ENCODE measurements at places on chromosomes 6 and 20. TPM values are rescaled to one million over a fixed set of nuclear protein-coding genes. Genes with fewer than 3 reads are reported as not detected.

DNA sequence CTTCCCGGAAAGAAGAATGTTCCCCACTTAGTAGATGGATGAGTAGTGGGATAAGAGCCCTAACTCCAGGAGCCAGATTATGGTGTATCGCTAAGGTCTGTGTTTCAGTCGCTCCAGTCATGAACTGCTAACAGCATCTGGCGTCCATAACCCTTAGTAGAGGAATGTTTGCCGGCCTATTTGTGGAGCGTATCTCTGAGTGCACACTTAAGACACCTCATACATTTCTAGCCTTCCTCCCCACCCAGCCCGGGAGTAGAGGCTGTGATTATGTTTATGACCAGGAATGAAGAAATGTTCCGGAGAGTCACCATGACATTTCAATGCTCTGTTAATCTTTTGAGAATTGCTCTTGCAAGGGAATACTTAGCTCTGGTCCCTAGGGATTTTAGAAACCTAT is 251.1 kb upstream of the SOX4 start:
- no peak for DNase-seq

DNA sequence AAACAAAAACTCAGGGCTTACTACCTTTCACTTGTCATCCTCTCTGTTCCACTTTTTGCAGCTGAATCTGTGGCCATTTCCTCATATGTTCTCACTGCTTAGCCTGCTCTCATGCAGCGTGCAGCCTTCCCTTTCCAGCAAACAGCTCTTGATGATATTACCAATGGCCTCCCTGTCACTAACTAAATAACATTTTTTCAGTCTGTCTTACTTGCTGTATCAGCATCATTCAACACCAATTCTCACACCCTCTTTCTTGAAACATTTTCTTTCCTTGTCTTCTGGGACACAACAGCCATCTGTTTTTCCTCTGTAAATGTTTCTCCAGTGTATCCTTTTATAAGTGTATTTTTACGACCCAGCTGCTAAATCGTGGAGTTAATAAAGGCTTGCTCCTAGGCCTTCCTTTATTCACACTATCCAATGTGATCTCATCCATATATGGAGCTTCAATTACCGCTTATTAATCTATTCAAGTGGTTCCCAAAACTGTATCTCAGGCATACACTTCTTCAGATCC is 523.6 kb upstream of the RNF217 start:
- DNase-seq: peak; percentile 77

DNA sequence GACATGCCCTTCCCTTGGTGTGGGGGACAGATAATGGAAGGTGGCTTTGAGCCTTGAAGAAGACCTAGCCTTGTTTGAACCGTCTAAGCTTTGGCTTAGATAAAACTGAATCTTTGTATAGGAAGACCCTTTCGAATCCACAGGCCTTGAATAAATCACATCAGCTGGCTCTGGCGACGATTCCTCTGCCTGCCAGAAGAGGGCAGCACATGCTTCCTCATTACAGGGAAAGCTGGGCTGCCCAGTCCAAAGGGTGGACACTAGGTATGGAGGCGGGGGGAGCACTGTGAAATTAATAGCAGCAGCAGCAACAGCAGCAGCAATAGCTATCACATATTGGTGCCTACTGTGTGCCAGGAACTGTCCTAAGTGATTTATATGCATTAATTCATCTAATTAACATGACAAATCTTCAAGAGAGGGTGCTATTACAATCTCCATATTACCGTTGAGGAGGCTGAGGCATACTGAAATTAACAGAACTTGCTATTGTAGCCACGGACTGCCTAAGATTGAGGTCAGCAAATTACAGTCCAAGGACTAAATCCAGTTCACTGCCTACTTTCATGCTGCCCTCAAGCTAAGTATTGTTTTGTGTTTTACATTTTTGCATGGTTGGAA is 85.1 kb downstream of the CLIC5 start:
- peak; percentile 65 for DNase-seq

DNA sequence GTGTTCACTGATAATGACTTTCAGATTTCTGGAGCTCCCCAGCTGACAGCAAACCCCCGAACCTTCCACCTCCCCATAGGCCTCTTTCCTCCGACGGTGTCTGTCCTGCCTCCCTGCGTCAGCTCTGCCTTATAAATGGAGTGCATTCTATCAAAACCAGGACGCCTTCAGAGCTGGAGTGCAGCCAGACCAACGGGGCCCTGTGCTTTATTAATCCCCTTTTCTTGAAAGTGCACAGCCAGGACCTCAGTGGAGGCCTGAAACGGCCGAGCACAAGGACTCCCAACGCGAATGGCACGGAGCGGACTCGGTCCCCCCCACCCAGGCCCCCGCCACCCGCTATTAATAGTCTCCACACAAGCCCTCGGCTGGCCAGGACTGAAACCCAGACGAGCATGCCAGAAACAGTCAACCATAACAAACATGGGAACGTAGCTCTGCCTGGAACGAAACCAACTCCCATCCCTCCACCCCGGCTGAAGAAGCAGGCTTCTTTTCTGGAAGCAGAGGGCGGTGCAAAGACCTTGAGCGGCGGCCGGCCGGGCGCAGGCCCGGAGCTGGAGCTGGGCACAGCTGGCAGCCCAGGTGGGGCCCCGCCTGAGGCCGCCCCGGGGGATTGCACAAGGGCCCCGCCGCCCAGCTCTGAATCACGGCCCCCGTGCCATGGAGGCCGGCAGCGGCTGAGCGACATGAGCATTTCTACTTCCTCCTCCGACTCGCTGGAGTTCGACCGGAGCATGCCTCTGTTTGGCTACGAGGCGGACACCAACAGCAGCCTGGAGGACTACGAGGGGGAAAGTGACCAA is 42.3 kb upstream of the NAA20 start:
- DNase-seq: peak; percentile 97

DNA sequence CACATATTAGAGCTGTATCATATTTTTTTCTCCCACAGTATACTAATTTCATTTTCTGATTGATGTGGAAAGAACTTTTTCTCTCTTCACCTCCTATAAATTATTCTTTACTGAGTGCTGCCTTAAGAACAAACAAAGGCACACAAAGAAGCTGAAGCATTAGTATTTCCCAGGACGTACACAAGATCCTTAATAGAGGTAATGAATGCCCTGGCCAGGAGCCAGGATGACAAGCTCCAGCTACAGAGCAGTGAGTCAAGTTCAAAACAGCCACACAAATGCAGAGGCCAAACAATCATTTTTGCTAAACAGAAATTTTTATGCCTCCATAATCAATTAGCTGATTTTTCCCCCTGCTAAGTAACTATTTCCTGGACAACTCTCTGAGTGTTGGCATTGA is 639.6 kb downstream of the EPHA7 start:
- DNase-seq: peak; percentile 79

- DNase-seq: no peak
These were observed 20.0 kb downstream of the CDK19 start for GRCh38 chr6:110795271-110795670.

GRCh38 chr6:139713900-139714506 is 339.6 kb upstream of the CITED2 start:
- DNase-seq: no peak

DNA sequence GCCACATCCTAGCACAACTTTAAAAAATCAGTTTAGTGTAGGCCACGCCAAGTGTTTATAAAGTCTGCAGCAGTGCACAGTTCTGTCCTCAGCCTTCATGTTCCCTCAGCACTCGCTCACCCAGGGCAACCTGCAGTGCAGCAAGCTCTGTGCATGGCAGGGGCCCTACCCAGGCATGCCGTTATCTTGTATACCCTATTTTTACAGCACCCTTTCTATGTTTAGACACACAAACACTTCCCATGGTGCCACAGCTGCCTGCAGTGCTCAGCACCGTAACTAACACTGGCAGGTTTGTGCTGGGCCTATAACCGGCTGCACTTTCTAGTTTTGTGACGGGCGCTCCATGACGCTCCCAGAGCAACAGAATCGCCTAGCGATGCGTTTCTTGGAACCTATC is 43.8 kb downstream of the ZBTB46 start:
- DNase-seq: peak; percentile 44

DNA sequence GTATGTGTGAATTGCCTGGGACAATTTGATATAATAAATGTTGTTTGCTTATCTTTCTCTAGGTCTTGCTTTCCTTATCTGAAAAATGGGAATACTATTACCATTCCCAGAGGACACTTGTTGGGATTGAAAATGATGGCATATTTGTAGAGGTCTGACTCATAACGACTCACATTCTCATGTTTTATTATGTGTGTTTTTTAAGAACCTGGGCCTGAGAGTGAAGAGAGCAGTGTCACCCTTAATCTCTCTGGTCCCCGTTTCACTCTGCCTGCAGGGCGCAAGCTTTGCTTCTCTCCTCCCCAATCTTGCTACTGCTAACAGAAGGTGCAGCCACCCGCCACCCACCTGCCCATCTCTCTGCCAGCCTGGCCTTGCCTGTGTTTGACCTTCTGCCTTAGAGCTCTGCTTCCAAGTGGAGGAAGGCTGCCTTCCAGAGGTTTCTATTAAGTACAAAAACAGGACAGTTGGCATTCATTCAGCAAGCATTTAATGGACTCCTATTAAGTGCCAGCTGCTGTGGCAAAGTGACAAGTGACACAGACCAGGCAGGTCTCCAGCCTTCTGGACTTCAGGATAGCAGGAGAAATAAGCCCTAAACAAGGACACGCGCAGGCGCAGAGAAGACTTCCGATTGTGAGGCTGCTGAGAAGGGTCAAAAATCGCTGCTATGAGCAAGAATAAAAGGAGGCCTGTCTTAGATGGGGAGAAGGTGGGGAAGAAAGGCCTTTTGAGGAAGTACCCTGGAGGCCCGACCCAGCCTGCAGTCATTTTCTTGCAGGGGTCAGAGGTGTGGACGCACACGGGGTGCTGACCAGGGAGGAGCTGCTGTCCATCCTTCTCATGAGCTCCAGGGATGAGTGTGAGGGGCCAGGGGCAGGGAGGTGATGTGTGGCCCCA is 112.5 kb downstream of the JPH2 start:
- peak; percentile 23 for DNase-seq

- peak; percentile 45 for DNase-seq
These were observed 142.2 kb upstream of the ARID1B start for GRCh38 chr6:156634951-156635371.

DNA sequence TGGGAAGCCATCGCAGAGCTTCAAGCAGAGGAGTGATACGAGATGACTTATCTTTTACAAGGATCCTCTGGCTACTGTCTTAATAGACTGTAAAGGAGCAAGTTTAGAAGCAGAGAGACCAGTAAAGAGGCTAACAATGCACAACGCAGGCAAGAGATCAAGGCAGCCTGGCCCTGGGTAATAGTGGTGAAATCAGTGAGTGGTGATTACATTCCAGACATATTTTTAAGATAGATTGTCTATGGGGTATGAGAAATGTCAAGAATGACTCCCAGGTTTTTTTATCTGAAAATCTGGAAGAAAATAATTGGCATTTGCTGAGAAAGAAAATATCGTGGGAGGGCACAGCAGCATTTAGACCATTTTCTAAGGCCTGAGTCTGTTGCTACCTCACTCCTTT is 213.6 kb upstream of the HTR1E start:
- no peak for DNase-seq

DNA sequence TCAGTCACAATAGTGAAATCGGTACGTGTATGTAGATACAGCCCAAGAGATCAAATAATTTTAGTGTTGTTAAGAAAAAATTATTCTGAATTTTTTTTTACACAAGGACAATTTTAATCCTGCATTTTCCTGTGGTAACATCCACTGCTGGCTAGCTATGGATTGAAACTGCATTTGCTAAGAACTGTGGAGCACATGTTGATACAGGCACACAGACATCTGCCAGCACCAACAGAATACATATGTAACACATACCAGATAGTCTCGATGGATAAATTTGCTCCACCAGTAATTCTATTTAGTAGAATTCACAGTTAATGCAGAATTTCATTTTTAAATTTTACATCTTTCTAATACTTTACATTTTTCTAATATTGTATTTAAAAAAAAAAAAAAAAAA is 2.2 kb downstream of the ASIP start:
- no peak for DNase-seq

- peak; percentile 54 for DNase-seq
These were observed 81.1 kb downstream of the STXBP5 start for GRCh38 chr6:147285087-147285855.

- DNase-seq: no peak
These were observed 34.1 kb downstream of the CDC40 start for GRCh38 chr6:110214338-110214737.

DNA sequence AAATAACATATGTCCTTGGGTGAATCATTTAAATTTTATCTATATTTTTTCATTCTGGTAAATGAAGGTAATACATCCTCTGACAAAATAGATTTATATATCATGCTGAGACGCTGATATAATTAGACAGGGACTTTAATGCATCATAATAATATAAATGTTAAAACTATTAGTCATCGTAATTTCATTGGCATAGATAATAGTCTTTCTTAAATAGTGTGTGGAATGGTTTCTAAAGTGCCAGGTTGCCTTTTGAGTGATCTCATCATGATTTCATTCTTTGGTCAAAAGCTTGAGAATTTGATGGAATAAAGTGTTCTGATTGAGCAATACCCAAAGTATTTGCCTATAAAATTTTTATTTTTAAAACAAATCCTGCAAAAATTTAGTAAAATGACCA is 43.2 kb upstream of the BMP5 start:
- DNase-seq: peak; percentile 53

The CCDC170 gene
- polyA plus RNA-seq: 0.67 TPM

The PRR18 gene
- 0.69 TPM for polyA plus RNA-seq

The ADISSP gene
- 17.0 TPM for polyA plus RNA-seq

The ATRN gene
- 24.4 TPM for polyA plus RNA-seq

The SFTA2 gene
- 0.66 TPM for polyA plus RNA-seq

The PROKR2 gene
- not detected for polyA plus RNA-seq

The MACROD2 gene
- 4.9 TPM for polyA plus RNA-seq

The GPLD1 gene
- polyA plus RNA-seq: 2.0 TPM

The PBOV1 gene
- polyA plus RNA-seq: not detected

The TFAP2C gene
- polyA plus RNA-seq: 0.38 TPM

The CALHM5 gene
- 2.9 TPM for polyA plus RNA-seq

The SMAP1 gene
- 26.3 TPM for polyA plus RNA-seq

The COX7A2 gene
- 258 TPM for polyA plus RNA-seq

The SSR1 gene
- 90.8 TPM for polyA plus RNA-seq

Data from muscle of leg (tissue), 16 donors.